ENCODE measurements at places on chromosomes 6 and 20.

DNA sequence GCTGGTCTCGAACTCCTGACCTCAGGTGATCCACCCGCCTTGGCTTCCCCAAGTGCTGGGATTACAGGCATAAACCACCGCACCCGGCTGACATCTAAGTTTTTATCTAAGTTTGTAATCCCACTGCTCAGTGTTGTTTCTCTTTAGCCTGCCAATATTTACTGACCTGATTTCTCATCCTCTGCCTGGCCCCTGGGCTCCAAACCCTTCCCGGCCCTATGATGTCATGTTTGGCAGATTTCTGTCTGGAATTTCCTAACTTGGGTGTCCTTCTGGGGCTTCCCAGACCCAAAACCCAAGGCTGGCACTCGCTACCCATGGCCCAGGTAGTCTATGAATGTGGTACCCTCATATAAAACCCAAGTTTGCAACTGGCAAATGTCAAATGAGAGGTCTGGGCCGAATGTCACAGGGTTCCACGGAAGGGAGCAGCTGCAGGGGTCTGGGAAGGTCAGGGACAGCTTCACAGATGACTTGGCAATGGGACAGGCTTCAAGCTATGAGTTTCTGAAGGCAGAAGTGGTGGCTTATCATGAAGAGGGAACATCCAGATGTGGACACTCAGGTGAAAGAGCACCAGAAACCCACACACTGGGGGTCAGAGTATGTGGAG is 54.9 kb downstream of the TMEM170B start:
- DNase-seq: no peak

DNA sequence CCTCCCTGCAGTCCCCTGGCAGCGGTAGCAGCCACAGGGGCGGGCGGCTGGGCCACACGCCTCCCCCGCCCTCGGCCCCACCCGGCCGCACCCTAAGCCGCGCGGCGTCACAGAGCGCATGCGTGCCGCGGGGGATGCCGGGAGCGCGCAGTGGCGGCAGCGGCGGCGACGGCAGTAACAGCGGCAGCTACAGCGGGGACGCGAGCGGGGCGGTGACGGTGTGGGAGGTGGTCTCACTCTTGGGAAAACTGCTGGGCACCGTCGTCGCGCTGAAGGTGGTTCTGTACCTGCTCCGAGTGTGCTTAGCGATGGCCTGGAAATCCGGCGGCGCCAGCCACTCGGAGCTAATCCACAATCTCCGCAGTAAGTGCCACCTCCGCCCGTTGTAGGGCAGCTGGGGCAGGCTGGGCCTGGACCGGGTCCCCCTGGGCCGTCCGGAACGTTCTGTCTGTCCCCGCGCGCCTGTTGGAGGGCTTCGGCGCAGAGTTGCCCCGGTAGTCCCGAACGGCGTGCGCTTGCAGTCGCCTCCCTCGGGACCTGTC is at the start of gene PCMT1:
Gene PCMT1, plus strand, starts transcription at position 148 of the 542 bp plus-strand sequence. Its CDS starts 161 bp downstream, at position 309.
- DNase-seq: peak; percentile 80

DNA sequence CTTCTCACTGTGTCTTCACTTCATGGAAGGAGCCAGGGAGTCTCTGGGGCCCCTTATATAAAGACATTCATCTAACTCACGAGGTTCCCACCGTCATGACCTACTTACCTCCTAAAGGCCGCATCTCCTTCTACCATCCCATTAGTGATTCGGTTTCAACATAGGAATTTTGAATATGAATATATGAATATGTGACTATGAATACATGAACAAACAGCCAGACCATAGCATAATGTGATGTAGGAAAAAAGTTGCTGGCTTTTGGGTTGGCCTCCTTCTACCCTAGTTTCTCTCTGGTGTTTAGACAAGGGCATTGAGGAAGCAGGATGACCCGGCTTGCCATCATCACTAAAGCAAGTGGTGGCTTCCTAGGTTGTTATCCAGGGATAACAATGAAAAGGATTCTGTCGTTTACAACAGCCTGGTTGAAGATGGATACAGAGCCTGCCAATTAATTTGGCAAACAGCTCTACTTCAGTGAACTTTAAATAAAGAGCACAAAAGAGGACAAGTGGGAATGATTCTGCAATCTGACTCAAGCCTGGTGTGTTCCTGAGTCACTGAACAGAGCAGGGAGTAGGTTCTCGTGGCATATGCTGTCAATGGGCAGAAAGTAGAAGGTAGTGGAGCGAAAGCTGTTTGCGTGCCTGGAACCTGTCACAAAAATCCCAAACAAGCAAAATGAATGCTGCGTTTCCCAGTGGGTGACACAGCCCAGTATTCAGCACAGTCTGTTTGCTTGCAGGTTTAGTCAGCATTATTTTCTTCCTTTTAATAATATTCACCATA is 44.0 kb upstream of the DOK5 start:
- DNase-seq: no peak

DNA sequence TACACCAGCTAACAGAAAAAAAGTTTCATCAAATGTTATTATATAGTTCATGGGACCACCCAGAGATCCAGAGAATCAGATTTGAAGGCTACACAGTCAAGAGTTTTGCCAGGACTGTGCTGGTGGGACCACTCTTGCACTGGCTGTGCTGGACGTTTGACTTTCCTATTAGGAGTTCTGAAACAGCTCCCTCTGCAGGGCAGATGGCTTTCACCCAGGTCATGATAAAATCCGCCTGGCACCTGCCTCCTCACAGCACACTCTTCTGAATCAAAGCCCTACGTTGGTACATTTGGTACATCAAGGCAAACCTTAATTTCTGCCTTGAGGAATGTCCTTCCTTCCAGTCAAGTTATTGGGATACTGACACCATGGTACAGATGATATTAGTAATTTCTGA is 302.1 kb downstream of the ZNF217 start:
- no peak for DNase-seq

DNA sequence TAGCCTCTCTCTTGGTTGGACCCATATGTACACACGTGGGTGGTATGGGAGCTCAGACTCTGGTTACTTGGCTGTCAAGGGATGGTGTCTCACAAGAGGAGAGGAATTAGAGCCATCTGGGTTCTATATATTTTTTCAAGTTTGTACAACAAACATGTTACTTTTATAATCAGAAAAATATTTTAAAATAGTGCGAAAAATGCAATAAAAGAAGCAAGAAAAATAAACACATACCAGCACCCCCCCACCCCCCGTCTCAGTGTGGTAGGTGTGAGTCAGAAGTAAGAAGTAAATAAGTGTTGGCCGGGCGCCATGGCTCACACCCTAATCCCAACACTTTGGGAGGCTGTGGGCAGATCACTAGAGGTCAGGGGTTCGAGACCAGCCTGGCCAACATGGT is 2.1 kb upstream of the TIAM2 start:
- DNase-seq: no peak

DNA sequence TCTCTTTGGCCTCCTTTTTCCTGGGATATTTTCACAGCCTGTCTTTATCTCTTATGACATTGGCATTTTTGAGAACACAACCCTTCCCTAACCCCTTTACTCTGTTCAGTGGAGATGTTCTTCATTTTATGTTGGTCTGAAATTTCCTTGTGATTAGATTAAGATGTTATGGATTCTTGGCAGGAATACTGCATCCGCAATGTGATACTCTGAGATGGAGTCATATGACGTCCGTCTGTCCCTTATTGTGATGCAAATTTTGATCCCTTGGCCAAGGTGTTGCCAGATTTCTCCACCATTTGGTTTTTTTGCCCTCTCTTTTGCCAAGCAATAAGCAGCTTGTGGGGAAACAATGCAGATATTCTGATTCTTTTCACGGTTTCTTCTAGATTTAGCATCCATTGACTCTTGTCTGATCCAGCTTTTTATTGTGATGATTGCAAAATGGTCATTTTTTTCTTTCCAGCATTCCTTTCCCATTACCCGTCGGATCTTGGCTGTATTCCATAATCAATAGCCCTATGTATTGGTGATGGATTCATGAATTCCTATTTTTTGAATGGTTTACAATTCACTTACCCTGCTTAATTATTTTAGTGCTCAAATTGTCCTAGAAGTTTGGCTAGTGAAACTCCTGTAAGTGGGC is 85.1 kb downstream of the NCOA3 start:
- no peak for DNase-seq

GRCh38 chr20:22465622-22466446 is 118.5 kb downstream of the FOXA2 start:
- no peak for DNase-seq

DNA sequence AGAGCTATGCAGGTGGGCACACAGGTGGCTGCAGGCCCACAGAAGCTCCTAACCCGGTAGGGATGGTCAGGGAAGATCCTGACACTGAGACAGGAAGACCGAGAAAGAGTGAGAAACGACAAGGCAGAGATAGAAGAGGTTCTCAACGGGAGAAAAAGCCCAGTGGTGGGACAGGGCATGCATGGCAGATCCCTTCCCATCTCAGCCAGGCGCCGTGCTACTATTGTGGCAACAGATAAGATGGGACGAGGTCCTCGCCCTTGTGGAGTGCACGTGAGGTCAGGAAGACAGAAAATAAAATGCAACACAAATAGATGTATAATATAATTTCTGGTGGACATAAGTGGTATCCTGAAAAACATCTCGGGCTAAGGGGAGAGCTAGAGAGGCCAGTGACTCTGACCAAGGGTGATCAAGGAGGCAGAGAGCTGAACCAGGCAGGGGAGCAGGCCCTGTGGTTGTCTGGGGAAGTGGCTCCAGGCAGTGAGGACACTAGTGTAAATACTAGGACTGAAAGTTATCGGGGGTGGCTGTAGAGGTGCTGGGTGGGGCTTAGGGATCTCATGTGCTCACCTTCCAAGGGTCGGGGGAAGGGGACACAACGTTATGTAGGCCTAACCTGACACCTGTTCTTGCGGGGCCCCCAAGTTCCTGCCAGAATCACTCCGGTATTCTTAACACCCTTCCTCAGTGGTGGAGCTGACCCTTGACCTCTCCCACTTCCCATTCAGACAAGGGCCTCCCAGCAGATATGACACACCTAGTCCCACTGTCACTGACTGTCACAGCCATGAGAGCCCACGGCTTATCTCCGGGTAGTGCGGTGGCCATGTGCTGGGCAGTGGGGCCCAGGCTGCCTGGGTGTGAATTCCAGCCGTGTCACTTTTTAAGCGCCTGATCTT is 1.0 kb downstream of the SRXN1 start:
- no peak for DNase-seq

DNA sequence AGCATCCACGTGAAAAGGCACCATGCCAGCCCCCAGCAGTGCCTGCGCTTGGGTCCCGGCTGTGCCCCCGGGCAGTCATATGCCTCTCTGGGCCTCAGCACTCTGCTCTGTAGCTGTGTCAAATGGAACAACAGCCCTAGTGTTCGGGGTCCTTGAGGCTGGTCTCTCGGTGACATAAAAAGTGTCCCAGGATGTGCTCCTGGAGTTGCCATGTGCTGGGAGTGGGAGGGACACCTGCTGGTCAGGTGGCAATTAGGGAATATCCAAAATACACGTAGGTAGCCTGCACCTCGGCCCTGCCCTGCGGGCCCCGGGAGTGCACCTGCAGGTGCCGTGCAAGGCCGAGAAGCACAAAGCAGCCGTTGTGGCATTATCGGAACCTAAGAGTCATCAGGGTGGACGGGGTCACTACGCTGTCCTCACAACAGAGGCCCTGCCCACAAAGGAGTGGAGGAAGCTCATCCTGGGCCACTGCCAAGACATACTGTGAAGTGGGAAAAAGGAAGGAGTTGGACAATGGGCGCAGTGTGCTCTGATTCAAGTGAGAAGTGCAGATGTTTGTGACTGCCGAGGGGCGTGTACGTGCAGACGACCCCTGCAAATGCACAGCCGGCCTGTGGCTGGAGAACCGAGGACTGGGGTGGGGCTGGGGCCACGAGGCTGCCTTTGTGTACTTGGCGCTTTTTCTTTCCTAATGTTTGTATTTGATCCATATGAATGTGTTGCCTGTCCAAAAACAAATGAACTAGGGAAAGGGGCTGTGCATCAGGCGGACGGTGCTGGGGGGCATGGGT is 24.6 kb downstream of the SLCO4A1 start:
- no peak for DNase-seq

GRCh38 chr6:119205911-119206618 is 127.6 kb upstream of the FAM184A start:
- no peak for DNase-seq

- DNase-seq: no peak
These were observed 204.5 kb downstream of the ISM1 start for GRCh38 chr20:13425381-13426135.

DNA sequence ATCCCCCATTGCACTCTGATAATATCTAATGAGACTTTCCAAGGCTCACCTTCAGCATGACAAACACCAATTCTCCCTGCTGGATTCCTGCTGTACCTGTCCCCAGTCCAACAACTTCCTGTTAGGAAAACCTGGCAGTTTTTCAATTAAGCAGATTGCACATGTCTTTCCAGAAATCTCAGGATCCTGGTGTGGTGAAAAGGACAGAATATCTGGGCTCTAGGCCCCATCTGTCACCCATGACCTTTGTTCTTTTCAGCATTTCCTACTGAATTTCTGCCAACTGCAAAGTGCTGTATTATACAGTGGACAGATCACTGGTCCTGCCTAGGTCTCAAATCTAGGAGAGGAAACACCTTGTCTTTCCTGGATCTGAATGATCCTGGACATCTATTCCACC is 27.7 kb upstream of the DTNBP1 start:
- DNase-seq: no peak

- DNase-seq: no peak
These were observed 747.3 kb downstream of the COL12A1 start for GRCh38 chr6:74458536-74458935.

- no peak for DNase-seq
These were observed 85.9 kb downstream of the ADTRP start for GRCh38 chr6:11692451-11693376.

DNA sequence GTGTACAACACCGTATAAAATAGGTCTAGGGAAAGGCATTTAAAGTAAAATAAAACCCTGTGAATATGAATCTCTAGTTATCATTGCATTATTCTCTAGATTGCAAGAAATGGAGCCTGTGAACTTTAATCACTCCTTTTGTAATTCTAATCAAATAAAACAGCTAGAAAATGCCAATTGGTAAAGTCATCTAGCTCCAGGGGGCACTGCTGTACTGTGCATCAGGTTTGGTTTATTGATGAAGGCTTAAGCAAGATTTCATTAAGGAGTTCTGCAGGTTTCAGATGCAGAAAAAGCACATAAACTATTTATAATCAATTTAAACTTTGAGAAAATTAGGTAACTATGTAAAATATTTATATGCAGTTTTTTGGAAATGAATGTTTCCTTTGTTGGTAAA is 645.0 kb downstream of the PHF3 start:
- peak; percentile 4 for DNase-seq

GRCh38 chr6:15912505-15913400 is 216.1 kb upstream of the MYLIP start:
- no peak for DNase-seq

- DNase-seq: peak; percentile 33
These were observed 25.4 kb downstream of the SLC17A9 start for GRCh38 chr20:62977613-62978560.

GRCh38 chr6:4805553-4806336 is 29.5 kb downstream of the CDYL start:
- peak; percentile 52 for DNase-seq

DNA sequence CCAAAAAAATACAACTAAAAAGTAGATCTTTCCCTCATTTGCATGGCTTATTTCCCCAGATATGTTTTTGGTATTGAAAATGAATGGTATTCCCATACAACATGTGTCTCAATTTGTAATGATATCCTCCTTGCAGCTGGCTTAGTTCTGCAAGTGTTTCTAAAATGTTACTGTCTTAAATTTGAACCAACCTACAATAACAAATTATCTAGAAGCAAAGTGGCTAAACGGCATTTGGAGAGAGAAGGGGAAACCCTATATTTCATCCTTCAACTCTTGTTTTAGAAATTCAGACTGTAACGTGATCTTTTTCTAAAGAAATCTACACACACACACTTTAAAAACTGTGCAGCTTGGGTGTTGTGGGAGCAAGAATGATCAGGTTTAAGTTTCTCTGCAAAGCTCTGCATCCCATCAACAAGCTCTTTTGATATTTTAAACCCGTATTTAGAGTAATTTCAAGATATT is 153.0 kb downstream of the SOBP start:
- DNase-seq: no peak

Measured in SW 1271 (cell line).